ENCODE measurements at places on chromosomes 1 and 21. TPM values are rescaled to one million over a fixed set of nuclear protein-coding genes. Genes with fewer than 3 reads are reported as not detected.
A peak's percentile ranks its signal among the peaks of the same experiment; 100 is the strongest.

Gene DR1
- 33.2 TPM for total RNA-seq

Gene WDR4
- total RNA-seq, result 10.3 TPM

DNA sequence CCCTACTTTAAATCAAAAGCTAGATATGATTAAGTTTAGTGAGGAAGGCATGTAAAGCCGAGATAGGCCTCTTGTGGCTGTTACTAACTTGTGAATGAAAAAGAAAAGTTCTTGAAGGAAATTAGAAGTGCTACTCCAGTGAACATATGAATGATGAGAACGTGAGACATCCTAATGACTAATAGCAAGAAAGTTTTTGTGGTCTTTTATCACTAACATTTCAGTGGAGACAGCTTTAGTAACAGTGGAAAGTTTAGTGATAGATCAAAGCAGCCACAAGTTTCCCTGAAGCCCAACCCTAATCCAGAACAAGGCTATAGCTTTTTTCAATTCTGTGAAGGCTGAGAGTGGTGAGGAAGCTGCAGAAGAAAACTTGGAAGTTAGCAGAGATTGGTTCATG, 73.6 kb upstream of the LRRC8B start:
- H3K27me3 ChIP-seq, result no peaks in the 10 kb centered on the region
- H3K36me3 ChIP-seq, result no peaks in the 10 kb centered on the region
- H3K4me3 ChIP-seq, result no peak overlapping the region
- DNase-seq, result no peak
- H3K4me1 ChIP-seq, result no peaks in the 10 kb centered on the region
- H3K27ac ChIP-seq, result no peak overlapping the region

DNA sequence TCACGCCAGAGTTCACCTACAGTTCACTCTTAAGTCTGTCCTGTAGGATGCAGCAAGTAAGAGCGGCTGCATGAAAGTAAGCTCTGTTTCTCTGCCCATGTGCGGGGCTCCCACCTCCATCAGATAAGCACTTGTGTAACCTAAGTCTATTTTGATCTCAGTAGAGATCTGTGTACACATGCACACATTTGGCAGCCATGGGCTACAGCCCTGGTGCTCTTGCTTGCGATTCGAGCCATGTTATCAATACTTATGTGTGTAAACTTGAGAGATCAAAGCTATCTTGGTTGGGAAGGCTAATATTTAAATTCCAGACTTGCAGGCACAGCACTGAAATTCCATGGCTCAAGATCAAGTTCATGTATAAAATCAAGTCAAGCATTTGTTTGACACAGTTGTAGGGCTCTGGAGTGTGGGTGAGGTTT, 244.7 kb upstream of the FGGY start:
- H3K27me3 ChIP-seq, result no peaks in the 10 kb centered on the region
- no peak for DNase-seq
- no peaks in the 10 kb centered on the region for H3K4me1 ChIP-seq
- H3K27ac ChIP-seq, result no peak overlapping the region

Gene VWA5B1
- not detected for total RNA-seq

Gene CR1L
- total RNA-seq, result not detected

DNA sequence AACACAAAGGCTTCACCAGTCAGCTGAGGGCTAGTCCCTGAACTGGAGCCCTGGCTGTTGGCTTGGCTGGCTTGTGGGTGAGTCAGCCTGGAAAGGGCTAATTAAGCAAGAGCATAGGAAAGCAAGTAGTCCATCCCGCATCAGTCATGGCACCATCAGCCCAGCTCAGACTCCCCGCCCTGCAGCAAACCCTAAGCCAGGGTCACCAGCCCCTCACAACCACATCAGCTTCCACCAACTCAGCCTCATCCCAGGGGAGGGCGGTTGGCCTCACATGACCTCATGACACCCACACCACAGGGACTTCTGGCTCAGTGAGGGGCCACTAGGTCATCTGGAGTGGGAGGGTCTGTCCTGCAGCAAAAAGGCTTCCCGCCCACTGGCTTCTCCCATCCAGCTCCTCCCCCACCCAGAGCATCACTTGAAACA, 7.0 kb upstream of the SPATC1L start:
- H3K27ac ChIP-seq, result no peak overlapping the region
- no peak for DNase-seq
- H3K27me3 ChIP-seq, result no peaks in the 10 kb centered on the region
- peaks cover 62% of the 10 kb centered on the region for H3K36me3 ChIP-seq
- H3K4me3 ChIP-seq, result no peak overlapping the region

DNA sequence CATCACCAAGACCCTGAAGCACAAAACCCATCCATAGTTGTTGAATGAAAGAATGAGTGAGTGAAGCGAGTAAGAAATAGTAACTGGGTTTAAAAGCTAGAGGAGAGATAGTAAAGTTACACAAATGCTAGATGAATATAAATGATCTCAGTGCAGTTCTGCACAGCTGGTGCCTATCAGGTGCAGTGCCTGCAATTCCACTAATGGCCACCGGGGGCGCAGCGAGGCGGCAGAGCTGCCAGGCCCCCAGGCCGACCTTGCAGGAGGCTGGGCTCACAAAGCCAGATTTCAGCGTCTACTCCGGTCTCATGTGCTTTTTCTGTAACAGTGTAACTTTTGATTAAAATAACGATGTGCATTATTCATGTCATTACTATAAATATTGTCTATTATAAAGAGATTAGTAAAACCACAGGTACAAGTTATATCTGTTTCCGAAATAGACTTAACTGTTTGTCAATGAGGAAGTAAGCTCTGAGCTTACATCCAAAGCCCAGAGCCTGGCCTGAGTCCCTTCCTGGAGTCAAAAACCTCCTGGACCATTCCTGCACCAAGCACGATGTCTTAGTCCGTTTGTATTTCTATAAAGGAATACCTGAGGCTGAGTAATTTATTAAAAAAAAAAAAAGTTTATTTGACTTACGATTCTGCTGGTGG, 477.6 kb downstream of the NPHP4 start:
- H3K4me1 ChIP-seq, result no peaks in the 10 kb centered on the region
- no peaks in the 10 kb centered on the region for H3K27me3 ChIP-seq
- no peak overlapping the region for H3K27ac ChIP-seq
- no peak for DNase-seq

Gene DMBX1
- total RNA-seq, result not detected

GRCh38 chr1:111592389-111593361, 26.9 kb upstream of the RAP1A start:
- peak overlapping the region; percentile 87 for H3K27ac ChIP-seq
- no peaks in the 10 kb centered on the region for H3K27me3 ChIP-seq
- H3K4me1 ChIP-seq, result peaks cover 27% of the 10 kb centered on the region

GRCh38 chr1:209880031-209880430, 52.3 kb downstream of the UTP25 start:
- no peaks in the 10 kb centered on the region for H3K27me3 ChIP-seq
- H3K36me3 ChIP-seq, result no peaks in the 10 kb centered on the region
- no peak overlapping the region for H3K27ac ChIP-seq
- H3K4me1 ChIP-seq, result no peaks in the 10 kb centered on the region
- H3K4me3 ChIP-seq, result no peak overlapping the region

Gene ENAH
- 111 TPM for total RNA-seq

- no peak overlapping the region for H3K27ac ChIP-seq
- H3K4me1 ChIP-seq, result peaks cover 30% of the 10 kb centered on the region
- H3K4me3 ChIP-seq, result no peak overlapping the region
- no peak for DNase-seq
- H3K36me3 ChIP-seq, result no peaks in the 10 kb centered on the region
These were observed 2.6 kb upstream of the TSPAN1 start for GRCh38 chr1:46172321-46172720.

DNA sequence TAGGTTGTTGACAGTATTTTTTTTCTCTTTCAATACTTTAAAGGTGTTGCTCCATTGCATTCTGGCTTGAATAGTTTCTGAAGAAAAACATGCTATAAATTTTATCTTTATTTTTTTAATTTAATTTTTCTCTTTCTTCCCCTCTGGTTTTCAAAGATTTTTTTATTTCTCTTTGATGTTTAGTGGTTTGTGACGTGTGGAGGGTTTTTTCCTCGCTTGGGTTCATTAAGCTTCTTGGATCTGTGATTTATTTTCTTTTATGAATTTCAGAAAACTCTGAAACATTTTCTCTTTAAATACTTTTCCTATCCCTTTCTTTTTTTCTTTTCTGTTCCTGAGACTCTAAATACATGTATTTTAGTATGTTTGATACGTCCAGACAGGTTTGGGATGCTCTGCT, 9.3 kb downstream of the SLC30A7 start:
- no peaks in the 10 kb centered on the region for H3K4me1 ChIP-seq
- DNase-seq, result no peak
- H3K27me3 ChIP-seq, result no peaks in the 10 kb centered on the region

DNA sequence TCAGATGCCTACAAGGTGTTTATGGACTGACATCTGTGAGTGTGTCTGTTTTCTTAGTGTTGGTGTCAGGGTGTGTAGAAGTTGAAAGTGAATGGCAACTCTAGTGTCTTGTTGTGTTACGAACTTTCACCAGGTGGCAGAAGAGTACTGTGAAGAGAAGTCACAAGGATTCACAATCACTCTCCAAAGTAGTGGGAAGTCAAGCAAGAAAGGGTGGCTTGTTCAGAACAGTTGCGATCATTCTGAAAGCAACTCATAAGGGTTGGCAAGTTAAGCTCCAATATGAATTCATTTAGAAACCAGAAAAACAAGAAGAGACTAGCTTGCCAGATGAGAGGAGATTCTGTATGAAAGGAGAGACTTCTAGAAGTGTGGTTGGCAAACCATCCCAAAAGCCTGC, 86.1 kb downstream of the FASLG start:
- H3K4me1 ChIP-seq, result peaks cover 11% of the 10 kb centered on the region
- no peak overlapping the region for H3K4me3 ChIP-seq
- no peak overlapping the region for H3K27ac ChIP-seq
- H3K27me3 ChIP-seq, result no peaks in the 10 kb centered on the region
- DNase-seq, result no peak

DNA sequence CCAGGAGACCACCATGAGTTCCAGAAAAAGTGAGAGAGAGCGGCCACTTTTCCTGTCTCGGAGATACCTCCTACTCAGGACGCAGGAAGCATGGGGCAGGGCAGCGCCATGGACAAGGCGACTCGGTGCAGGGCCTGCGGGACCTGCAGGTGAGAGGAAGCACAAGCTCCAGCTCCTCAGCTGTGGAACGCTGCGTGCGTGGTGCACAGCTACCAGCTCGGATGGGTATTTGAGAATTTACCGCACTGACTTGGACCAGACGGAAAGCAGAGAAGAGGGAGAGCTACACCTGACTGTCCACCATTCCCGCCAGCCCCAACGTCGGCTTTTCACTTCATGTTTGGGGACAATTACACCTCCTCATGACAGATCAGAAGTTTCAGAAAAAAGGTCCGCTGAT, 8.2 kb upstream of the CDK11A start:
- no peak overlapping the region for H3K4me3 ChIP-seq
- no peak overlapping the region for H3K27ac ChIP-seq
- H3K36me3 ChIP-seq, result peaks cover 11% of the 10 kb centered on the region
- H3K27me3 ChIP-seq, result no peaks in the 10 kb centered on the region
- no peaks in the 10 kb centered on the region for H3K4me1 ChIP-seq
- no peak for DNase-seq

DNA sequence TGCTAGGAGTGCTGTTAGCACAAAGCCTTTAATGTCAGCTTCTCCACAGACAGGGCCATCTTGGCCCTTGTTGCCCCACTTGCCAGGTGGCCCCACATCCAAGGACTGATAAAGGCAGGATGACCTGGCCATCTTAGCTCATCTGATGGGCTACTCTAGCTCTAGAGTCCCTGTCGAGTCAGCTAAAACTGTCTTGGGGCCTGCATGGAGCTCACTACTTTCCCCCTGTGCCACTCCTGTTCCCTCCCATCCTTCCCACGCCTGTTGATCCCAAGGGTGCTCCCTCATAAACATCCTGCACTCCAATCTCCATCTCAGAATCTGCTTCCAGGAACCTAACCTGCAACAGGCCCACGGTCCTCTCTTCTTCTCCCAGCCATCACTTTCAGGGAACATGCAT, 652 bp upstream of the GPX7 start:
- DNase-seq, result no peak
- H3K4me1 ChIP-seq, result peaks cover 44% of the 10 kb centered on the region
- no peaks in the 10 kb centered on the region for H3K36me3 ChIP-seq
- peak overlapping the region; percentile 79 for H3K4me3 ChIP-seq
- H3K27ac ChIP-seq, result peak overlapping the region; percentile 75
- no peaks in the 10 kb centered on the region for H3K27me3 ChIP-seq

Measured in thoracic aorta (tissue), 2 donors.